ENCODE measurements at places on chromosomes 5 and 9.

- DNase-seq = no peak
Observed at GRCh38 chr9:16608906-16609305, 261.6 kb downstream of the BNC2 start.

GRCh38 chr9:116688806-116689485 lies 1.8 kb downstream of the TRIM32 start:
- no peak for DNase-seq

- no peak for DNase-seq
Observed at GRCh38 chr5:155765715-155766114, 561.2 kb upstream of the SGCD start.

DNA sequence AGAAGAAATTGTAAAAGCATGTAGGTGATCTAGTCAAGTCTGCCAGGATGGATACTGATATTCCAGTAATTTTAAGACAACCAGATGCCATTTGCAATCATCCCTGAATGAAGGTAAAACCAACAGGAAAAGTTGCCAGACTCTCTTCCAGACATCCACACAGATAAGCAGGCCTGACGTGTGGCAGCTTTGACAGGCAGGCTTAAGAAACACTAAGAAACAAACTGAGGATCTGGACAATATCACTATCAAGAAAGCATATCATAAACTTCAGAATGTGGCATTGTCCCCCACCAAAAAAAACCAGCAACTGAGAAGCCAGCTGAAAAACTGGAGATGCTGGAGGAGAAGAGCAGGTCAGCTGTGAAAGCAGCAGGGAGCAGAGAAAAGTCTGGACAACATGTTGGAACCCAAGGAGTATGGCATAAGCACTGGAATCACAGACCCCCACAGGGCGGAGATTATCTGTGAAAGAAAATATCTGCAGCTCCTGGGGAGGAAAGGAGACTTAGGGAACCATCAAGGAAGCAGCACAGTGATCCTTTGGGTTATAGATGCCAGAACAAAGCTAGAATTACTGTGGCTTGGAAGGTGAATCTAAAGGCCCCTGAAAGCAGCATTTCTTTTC lies 307.0 kb downstream of the CWC27 start:
- no peak for DNase-seq

DNA sequence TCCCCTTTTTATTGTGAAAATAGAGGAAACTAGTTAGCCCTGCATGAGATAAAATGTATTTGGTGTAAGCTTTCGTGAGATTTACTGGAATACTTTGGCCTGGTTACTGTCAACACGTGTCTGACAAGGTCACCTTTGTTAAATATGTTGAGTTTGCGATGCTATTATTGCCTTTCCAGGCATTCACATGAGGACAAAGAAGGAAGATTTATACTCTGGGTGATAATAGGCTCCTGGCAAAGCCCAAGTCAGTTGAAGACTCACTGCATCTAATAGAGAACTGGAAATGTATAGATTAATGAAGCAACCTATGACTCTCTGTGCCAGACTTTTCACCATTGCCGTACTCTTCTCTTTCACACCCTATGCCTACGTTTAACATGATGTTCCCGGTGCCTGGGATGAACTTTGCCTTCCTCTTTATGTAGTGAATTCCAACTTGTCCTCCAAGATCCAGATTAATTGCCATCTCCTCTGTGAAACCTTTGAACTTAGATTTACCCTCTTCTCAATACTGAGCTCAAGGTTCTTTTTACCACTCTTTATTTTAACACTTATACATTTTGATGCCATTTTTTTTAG lies 33.9 kb downstream of the ITGA2 start:
- no peak for DNase-seq

All from CD4-positive, alpha-beta T cell treated with Interleukin-17A for 1 hour (primary cell).